ENCODE measurements at places on chromosomes 11 and 22.

DNA sequence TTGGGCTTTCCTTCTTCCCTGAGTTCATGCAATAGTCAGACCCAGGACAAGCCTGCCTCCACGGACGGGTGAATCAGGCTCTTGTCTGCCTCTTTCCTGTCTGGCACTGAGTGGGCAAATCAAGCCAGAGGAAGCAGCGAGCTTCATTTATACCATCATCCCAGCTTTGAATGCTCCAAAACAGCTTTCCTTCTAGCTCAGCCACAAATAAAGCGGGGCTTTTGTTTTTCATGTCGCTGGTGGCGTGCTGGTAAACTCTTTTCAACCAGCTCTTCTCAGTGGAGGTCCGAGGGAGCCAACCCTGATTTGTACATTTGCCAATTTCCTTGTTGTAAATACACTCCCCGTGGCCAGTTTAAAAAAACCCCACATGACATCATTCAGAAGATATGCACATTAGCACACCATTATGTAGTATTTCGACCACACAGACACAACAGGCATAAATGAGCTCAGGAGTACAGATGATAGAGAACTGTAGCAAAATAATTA is 8.6 kb downstream of the C11orf91 start:
- DNase-seq: no peak

DNA sequence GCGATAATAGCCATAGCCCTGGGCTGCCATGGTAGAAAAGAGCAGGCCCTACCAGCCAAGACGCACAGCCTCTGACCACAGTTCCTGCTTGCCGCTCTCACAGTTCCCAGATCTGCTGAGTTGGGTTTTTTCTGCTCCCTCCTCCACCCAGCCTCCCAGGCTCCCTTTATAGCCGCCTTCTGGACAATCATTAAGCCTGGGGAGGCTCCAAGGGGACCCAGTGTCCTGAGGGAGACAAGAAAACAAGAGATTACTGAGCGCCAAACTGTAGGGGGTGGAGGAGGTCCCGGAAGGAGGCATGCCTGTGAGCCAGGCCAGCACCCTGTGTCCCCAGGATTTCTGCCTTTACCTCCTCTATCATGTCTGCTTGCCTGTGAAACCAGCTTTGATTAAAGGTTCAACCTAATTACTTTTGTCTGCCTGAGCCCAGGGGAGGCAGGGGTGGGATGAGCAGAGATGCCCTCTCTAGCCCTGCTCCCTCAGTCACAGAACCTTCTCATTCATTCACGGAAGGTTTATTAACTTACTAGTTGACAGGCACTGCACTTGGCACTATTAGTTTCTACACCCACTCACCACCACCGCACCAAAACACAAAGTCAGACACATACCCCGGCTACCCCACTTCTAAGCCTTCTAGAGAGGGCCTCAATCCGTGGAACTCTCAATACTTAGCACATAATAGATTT is 1.2 kb downstream of the SLC37A4 start:
- DNase-seq: no peak

- no peak for DNase-seq
These were observed 936.6 kb downstream of the OPCML start for GRCh38 chr11:132595711-132596134.

DNA sequence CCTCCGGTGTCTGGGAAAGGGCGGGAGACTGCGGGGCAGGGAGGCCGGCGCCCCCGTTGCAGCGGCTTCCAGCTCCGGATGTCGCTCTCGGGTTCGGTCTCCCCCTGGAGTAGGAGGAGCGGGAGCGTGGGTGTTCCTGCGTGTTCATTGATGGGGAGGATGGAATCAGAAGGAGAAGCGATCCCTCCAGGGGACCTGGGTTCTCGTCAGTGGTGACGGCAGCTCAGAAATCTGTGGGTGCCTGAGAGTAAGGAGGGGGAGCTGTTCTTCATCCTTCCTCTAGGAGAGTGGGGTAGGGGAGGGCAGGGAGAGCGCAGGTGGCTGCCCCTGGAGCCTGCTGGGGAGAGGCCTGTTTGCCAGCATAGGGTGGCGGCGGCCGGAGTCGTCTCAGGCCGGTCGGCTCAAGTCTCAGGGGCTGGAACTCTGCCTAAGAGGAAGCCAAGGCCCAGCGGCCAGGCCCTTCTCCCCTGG is 1.1 kb downstream of the UBASH3B start:
- DNase-seq: peak; percentile 32

- no peak for DNase-seq
These were observed 183.9 kb downstream of the CTTN start for GRCh38 chr11:70581991-70582885.

DNA sequence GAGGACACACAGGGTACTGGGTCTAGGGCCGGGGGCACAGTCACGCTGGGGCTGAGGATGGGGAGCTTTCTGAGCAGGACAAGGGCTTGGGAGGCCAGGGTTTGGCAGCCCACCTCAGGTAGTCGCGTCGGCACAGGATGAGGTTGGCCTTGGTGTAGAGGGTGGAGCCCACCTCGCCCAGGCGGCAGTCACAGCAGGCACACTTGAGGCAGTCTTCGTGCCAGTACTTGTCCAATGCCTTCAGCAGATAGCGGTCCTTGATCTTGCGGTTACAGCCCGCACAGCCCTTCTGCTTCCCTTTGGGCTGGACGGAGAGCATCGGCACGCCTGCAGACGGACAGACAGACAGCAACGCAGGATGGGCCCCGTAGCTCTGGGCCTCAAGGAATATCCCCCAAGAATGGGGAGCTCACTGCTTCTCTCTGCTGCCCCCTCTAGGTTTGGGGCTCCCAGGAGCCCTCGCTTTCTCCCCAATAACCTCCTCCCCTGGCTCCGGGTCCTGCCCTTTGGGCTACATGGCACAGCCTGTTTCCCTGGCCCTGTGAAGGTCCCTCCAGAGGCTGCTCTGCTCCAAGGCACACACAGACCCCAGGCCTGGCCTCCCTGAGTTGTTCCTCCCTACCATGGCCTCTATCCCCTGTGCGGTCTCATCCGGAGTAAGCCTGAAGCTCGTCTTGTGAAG is 33.4 kb downstream of the LMO1 start:
- DNase-seq: no peak

DNA sequence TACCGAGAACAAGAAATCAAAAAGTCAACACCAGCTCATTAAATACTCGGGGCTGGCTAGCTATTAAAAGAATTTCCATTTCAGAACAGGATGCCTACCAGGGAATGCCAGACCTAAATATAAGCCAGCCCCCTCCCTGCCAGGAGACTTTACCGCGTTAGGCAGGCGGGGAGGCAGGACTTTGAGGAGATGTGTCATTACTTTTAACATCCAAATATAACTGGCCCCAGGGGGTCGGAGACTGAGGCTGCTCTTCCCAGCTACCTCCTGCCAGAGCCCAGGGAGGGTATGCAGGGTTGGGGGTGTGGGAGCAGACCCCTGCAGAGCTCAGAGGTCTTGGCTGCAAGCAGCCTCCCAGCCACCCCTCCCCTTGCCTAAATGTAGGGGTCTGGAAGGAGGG is 183.5 kb downstream of the DSCAML1 start:
- DNase-seq: no peak

All from stimulated activated effector memory CD8-positive, alpha-beta T cell treated with anti-CD3 and anti-CD28 coated beads, Interleukin-12 subunit alpha, Interleukin-12 subunit beta, amount 100 ng/mL, for 72 hours (primary cell).